ENCODE measurements at places on chromosomes 7 and 10. TPM values are rescaled to one million over a fixed set of nuclear protein-coding genes. Genes with fewer than 3 reads are reported as not detected.

GRCh38 chr10:77117501-77117900 lies 520.1 kb downstream of the KCNMA1 start:
- no peak for DNase-seq

DNA sequence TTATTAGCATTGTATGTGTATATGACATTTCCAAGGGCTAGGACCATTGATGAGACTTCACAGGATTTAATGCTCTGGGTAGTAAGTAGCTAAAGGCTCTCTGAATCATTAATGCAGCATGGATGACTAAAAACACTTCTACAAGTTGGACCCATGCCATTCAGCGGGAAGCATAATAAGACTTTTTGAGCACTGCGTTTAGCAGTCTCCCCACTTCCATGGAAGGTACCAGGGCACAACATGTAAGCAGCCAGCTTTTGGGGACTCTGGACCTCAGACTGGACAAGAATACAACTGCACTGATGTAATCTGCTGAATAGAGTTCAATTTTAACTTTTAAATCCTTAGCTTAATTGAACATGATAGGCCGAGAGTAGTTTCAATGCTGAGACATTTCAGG lies 191.7 kb upstream of the IMMP2L start:
- no peak for DNase-seq

PRR15 gene
- not detected for total RNA-seq

CYP26C1 gene
- total RNA-seq: not detected

GRCh38 chr7:141710301-141710700 lies 2.1 kb downstream of the WEE2 start:
- DNase-seq: no peak

DNA sequence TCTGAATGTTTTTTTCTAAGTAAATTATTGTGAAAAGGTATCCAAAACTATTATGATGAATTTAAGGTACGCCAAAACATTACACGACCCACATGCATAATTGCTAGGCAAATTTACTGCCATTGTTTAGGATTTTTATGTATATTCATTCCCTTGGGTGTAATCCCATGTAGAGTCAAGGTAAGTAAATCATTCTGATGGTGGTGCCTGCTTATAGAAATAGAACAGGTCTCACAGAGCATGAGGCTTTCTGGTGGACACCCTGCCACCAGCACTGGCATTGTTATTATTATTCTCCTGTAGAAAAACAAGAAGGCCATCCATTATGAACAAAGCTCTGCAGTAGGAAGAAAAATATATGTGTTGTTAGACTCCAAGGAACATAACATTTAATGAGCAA lies 111.7 kb upstream of the ZNF804B start:
- DNase-seq: no peak

Measured in heart right ventricle (tissue), 16 donors.